ENCODE measurements at places on chromosomes 2 and 18.

DNA sequence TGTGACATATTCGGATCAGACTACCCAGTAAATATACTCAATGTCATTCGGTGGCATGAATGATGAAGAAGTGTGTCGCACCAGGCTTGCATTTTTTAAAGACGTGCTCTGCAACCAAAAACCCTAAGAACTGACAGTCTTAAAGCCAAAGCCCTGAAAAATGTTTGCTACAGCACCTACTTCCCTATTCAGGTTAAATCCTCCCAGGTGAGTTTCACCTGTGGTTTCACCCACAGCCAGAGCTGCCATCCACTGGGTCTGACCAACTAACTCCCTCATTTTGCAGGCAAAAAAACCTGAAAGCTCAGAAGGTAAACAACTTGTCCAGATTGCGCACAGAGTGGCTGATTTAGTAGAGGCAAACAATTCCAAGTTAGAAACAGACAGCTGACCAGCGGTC, 222.3 kb upstream of the MGAT5 start:
- DNase-seq = no peak

DNA sequence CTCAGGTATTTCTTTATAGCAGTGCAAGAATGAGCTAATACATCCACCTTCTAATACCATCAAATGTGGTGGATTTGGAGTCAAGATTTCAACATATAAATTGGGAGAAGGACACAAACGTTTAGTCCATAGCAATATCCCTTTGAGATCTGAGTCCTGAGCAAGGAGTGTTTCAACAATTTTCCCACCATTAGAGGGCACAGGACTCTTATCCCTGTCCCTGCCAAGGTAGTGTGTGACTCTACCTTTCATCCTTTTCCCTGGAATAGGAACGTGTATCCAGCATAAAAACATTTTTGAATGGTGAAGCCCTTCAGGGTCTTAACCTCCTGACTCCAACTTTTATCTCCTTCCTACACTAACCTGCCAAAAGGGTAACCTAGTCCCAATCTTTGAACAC, 181.3 kb upstream of the SRD5A2 start:
- DNase-seq = no peak

GRCh38 chr2:217916504-217917254, 86.1 kb downstream of the TNS1 start:
- DNase-seq = no peak

- DNase-seq = no peak
These were observed 81.1 kb downstream of the ACVR2A start for GRCh38 chr2:147925886-147926285.

- no peak for DNase-seq
These were observed 1.2 kb downstream of the ANTXR1 start for GRCh38 chr2:69013840-69014821.

DNA sequence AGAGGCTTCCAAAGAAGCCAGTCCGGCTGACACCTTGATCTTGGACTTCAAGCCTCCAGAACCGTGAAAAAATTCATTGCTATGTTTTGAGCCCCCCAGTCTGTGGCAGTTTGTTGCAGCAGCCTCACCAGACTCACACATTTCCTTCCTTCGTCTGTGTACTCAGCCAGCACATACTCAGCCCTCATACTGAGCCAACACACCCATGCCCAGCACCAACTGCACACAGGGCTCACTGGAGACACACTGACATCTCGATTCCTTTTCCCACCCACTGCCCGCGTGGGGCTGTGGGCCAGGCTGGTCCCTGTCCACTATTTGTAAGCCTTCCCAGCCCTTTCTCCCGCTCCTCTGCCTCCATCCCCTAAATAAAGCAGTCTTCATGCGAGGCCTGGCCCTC, 24.1 kb upstream of the NMUR1 start:
- DNase-seq = no peak

DNA sequence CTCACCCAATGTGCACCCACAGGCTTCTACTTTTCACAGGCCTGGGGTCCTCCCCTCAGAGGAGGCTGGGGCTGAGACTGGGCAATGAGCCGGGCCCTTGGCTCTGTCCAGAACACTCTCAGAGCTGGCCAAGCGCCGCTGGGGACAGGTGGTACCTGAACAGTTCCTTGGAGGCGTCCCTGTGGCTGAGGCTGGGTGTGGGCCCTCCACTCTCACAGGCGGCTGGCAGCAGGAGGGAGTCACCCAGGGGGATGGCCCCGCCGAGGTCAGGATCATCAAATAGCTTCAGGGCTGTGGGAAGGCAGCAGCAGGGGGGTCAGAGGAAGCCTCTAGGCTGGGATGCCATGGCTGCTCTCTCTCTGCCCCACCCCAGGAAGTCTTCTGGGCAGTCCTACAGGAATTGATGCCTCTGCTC, 27.1 kb downstream of the HS1BP3 start:
- DNase-seq = no peak

GRCh38 chr2:75012080-75012479, 53.6 kb downstream of the POLE4 start:
- DNase-seq = no peak

DNA sequence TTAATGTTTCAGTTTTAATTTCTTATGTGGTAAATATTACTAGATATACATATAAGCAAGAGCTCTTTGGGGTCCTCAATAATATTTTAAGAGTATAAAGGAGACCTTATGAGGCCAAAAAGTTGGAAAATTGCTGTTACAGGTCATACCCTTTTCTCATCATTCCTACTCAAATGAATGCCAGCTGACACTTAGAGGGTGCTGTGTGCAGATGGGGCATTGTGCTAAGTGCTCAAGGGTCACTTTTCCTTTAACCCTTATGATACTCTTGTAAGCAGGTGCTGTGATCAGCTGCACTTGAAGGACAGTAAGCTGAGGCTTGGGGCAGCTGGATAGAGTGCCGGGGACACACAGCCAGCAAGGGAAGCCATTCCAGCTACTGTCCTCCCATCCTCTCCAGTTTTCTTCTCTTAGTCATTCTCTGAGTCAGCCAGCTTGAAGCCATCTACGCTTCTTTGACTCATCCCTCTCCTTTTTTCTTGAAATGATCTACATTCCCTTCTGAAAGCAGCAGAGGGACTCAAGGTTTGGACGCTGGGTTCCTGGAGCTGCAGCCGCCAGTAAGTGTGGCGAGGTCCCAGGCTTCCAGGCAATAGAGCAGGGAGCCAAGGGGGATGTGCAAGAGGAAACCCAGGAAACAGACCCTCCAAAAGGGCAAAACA, 42.0 kb upstream of the CREB1 start:
- DNase-seq = no peak

- no peak for DNase-seq
These were observed 54.4 kb downstream of the TNS1 start for GRCh38 chr2:217948351-217948791.

DNA sequence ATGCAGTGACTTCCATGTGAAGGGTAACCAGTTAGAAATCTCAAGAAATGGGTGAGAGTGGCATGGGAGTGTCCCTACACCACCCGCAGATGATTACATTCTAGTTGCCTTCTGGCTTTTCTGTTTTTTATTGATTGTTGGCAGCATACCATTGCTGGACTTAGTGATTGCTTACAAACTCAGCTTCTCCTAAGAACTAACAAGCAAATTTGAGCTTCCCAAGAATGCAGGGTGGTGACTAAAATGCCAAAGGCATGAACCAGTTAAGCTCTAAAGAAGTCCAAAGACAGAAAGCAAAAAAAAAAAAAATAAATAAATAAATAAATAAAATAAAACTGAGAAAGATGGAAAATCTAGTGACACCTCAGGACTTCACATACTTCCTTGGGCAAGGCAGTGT, 245.5 kb upstream of the PARD3B start:
- DNase-seq = no peak

GRCh38 chr2:231689124-231689893, 19.0 kb upstream of the PTMA start:
- no peak for DNase-seq

GRCh38 chr2:102046135-102046986, 54.6 kb downstream of the IL1R2 start:
- no peak for DNase-seq

GRCh38 chr2:74522516-74522915, 3.5 kb downstream of the DQX1 start:
- no peak for DNase-seq

- no peak for DNase-seq
These were observed 53.3 kb downstream of the ZNF236 start for GRCh38 chr18:76875390-76876325.

GRCh38 chr2:86020984-86021383, 84.7 kb downstream of the POLR1A start:
- DNase-seq = no peak
